ENCODE measurements at places on chromosomes 12 and 14.

DNA sequence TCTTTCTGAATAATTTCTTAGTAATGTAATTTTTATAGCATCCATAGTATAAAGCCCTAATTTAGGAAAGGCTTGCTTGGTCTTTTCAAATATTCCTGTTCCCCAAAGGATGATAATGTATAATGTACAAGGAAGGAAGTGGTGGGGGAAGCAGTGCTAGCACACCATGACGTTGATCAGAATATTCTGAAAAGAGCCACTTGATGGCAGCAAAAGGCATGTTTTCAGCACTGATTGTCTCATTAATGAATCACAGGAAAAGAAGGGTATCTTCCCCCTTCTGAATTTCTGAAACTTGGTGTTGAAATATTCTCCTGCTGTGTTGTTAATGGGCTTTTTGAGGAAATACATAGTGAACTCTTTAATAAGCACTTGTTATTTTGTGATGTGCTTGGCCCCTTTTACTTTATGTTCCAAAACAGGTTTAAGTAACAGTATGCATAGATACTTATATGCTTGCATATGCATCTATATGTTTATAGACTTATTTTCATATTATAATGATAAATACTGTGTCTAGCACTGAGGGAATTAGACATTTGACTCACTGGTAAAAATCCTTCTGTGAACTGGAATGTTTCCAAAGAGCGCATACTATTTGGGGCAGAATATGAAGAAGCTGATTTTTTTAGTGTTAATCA lies 122.0 kb downstream of the TMEM117 start:
- no peak for DNase-seq

- DNase-seq = no peak
Observed at GRCh38 chr12:22866406-22866805, 241.4 kb downstream of the ETNK1 start.

DNA sequence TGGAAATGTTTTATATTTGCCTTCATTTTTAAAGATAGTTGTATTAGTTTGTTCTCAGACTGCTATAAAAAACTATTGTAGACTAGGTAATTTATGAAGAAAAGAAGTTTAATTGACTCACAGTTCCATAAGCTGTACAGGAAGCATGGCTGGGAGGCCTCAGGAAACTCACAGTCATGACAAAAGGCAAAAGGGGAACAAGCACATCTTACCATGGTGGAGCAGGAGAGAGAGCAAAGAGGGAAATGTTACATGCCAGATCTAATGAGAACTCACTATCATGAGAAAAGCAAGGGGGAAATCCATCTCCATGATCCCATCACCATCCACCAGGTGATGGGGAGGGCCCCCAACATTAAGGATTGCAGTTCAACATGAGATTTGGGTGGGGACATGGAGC lies 35.5 kb upstream of the UNC79 start:
- no peak for DNase-seq

- no peak for DNase-seq
Observed at GRCh38 chr14:55323910-55324309, 52.7 kb downstream of the FBXO34 start.

DNA sequence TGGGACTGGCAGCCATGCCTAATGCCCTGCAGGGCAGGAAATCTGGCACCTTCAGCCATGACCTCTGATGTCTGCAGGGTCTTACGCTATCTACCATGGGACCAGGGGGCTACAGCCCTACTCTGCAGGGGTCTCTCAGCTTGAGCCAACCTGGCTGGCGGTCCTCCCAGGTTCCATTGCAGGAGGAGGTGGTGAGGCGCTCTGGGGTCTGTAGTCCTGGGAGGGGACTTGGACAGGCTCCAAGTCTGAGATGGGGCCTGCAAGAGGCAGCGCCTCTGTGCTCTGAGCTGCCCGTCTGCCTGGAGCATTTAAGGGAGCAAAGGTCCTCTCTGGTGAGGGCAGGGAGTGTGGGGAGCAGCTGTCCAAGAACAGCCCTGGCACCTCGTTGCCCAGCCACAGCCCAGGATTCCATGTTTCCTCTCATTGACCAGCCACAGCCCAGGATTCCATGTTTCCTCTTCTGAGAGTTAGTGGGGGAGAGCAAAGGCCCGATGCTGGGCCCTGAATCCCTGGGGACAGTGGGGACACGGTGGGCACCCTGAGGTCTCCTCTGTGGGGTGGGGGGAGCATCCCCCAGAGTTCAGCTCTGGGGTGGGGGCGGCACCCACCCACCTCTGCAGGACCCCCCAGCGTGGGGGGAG lies 655 bp downstream of the PLD4 start:
- no peak for DNase-seq

DNA sequence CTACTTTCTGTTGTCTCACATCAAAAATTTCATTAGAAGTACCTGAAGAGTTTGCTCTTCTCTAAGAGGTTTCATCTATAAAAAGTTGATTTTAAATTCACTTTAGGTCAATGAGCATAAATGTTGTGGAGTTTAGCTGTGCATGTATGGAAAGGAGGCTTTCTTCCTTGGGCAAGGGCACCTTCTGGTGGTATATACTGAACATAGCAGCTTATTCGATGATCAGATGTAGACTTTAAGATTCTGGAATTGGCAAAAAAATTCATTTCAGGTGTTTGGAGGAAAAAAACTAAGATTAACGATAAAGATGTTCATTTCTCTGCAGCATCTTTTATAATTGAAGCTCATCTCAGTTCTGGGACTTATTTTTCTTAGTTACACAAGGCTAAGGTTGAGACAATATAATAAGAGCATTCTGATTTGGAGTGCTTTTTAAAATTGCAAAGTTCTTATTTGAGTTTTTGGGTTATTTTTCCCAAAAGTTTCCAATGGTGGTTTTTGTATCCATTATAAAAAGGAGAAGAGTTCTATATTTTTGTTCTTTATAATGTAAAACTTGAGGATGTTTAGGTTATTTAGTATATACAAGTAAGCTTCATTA lies 46.8 kb downstream of the TMEM117 start:
- DNase-seq = no peak

DNA sequence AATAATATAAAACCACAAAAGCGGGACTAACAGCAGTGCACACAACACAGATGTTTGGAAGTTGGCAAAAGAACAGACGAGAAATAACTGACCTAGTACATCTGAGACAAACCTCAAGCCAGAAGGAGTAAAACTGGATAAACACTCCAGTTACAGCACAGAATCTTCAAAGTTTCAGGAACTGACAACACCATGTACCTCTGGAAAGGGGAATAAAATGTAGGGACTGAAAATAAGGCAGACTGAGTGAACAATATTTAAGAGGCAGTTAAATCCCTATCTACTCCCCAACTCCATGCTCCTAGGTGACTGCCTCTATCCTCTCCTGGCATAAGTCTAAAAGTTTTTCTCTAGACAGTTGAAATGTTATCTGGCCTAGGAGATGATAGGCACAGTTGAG lies 57.9 kb downstream of the ZFYVE21 start:
- no peak for DNase-seq

- no peak for DNase-seq
Observed at GRCh38 chr12:100503228-100503628, 29.6 kb downstream of the NR1H4 start.

DNA sequence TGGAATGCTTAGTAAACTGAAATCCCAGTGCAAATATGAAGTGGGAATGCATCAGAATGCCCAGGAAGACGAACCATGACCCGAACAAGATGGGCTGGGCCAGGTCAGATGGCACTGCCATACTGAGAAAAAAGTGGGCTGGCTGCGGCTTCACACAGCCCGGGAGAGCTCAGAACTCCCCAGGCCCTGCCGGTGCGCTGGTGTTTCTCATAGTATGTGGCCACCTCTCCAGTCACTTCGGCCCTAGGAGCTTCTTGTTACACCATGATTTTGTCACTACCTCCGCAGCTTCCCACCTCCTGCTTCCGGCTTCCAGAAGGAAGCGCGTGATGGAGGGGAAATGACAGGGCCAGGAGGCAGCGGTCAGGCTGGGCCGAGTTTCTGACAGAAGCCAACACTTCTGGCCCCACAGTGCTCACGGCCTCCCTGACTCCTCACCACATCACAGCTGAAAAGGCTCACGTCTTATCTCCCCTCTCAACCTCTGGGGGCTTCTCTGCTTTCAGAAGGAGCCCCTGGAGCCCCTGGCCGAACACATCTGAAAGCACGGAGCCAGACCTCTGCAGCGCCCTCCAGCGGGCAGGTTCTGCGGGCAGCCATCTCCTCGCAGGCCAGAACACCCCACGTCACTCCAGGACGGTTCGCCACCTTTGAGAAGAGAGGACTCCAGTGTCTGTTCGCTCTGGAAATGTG lies 30.7 kb downstream of the DAD1 start:
- no peak for DNase-seq

DNA sequence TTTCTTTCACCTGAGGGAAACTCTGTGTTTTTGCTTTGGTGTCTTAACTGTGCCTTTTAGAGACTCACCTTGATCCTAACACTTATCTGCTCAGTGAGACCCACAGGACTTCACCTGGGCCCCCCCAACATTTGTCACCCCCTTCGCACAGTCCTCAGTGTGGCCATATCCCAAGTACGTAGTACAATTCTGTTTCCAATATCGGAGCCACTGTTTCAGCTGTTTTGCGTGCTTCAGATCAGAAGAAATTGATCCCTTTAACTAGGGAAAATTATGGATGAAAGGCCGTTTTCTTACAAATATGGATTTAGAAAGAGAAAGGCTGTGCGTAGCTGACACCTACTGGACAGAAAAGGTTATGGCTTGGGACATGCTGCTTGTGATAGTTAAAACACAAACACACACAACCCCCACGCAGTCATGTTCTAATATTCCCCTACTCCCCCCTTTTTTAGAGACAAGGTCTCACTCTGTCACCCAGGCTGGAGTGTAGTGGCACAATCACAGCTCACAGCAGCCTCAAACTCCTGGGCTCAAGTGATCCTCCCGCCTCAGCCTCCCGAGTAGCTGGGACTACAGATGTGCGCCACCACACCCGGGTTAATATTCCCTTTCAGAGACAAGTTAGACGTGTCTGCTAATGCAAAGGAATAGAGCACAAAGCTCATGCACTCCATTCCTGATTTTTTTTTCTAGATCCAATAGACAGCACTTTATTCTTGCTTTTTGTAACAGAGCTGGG lies 3.6 kb upstream of the SLC7A8 start:
- peak; percentile 42 for DNase-seq

GRCh38 chr12:78672033-78672432 lies 192.5 kb upstream of the SYT1 start:
- DNase-seq = no peak

- no peak for DNase-seq
Observed at GRCh38 chr12:123038486-123038885, 58.0 kb downstream of the ARL6IP4 start.

GRCh38 chr12:116520801-116521471 lies 38.2 kb upstream of the MAP1LC3B2 start:
- DNase-seq = peak; percentile 93

GRCh38 chr12:51323966-51324895 lies at the start of gene BIN2:
BIN2 (minus strand) TSS chr12:51324174; CDS start chr12:51324102, 72 bp downstream.
- DNase-seq = peak; percentile 13

- DNase-seq = no peak
Observed at GRCh38 chr14:20350860-20351259, 7.4 kb downstream of the PARP2 start.

GRCh38 chr12:2003676-2004112 lies 563 bp downstream of the DCP1B start:
- no peak for DNase-seq

DNA sequence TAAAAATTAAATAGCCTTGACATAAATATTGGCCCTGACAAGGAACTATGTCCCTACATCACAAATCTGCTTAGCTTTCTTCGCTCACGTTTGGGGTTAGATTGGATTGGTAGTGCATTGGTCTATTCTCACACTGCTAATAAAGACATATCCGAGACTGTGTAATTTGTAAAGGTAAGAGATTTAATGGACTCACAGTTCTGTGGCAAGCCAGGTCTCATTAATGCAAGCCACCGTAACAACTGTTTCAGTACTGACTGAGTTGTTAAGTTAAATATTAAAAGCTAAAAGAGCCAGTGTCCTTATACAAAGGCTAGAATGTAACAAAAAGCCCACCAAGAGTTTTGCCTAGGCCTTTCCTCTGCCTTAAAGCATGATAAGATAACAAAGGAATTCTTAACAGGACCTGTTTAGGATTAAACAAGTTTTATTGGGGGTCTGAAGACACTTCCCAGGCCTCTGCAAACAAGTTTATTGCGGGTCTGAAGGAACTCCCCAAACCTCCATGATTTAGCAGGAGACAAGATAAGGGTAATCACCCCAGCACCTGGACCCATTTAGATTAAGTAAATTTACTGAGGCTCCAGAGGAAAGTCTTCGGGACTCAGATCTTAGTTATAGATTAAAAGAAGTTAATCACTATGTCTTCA lies 88.2 kb upstream of the PTGDR start:
- DNase-seq = no peak

DNA sequence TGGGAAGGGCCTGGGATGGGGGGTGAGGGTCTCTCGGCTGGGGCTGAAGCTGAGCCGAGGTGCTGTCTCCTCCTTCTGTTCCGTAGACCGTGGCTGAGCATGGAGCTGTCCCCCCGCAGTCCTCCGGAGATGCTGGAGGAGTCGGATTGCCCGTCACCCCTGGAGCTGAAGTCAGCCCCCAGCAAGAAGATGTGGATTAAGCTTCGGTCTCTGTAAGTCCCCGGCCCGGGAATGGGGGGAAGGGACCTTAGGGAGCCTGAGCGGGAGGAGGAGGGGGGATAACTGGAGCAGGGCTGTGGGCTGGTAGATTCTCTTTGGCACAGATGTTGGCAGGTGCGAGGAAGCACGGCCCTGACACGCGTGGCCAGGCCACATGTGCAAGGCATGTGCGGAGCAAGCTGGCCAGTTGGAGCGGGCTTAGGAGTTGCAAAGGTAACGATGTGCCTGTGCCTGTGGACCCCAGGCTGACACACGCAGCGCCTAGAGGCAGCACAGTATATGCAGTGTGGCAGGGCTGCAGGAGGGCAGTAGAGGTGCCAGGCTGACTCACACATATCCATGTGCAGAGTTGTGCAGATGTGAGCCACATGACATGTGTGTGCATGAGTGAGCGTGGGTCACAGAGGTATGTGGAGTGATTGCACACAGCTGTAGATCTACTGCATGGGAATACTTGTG lies 512 bp downstream of the PDE1B start:
- DNase-seq = no peak

- DNase-seq = no peak
Observed at GRCh38 chr14:50608302-50608851, 48.4 kb downstream of the ATL1 start.

- no peak for DNase-seq
Observed at GRCh38 chr12:49707812-49708147, 575 bp upstream of the FMNL3 start.

- no peak for DNase-seq
Observed at GRCh38 chr14:101361451-101362433, 199.6 kb upstream of the DIO3 start.

DNA sequence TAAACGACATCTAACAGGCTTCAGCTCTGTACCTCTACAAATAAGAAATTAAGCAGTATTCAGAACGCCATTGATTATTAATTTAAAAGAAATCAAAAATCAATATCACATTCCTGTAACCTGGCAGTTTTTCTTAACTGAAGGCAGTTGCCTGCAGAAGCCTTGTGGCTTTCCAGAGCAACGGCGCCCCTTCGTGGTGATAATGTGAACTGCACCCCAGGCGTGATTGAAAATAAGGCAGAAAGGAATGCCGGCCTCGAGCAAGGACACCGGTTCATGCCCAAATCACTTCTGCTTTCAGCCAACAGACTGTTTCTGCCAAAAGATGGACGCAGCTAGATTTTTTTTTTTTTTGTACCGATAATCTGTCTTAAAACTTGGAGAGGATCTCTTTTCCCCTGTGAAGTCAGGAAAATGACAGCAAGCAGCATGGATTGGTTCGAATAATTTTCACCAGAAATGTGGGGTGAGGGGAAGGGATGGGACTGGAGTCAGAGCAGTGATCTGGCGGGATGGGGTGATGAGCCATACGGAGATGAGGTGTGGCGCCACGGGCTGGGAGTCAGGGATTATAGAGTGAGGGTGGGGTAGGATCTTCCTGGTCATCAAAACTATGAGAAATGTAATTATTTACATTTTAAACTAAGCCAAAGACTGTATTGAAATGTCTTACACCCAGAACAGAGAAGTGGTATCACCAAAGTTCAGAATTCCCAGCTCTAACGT lies 473.0 kb downstream of the DPF3 start:
- DNase-seq = peak; percentile 97
